ENCODE measurements at places on chromosomes 11 and 22.
A peak's percentile ranks its signal among the peaks of the same experiment; 100 is the strongest.

DNA sequence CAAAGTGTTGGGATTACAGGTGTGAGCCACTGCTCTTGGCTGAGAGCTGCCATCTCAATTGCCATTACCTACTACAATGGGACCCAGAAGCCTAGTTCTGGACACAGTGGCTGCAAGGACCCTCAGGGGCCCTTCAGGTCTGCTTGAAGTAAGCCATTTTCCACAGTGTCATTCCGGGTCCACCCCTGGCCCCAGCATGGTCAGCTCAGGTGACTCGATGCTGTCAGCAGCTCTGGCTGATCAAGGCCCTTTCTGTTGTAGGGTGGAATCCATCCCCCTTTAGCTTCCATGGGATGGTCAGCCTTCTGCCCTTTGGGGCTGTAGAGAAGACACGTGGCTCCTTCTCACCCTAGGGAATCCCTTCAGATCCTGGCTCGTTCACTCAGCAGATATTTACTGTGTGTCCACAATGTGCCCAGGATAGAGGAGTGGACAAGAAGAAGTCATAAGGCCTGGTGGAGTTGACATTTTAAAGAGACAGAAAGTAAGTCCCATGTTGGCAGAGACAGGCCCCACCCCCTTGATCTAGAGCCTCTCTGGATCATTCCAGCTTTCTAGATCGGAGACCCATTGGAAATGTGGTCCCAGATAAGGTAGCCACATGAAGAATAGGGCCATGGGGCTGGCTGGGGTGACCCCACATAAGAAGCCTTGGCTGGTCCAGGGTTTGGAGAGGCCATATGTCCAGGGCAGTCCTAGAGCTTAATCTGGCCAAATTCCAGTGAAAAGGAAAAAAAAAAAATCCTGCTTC is 15.1 kb upstream of the KAT5 start:
- DNase-seq: no peak

DNA sequence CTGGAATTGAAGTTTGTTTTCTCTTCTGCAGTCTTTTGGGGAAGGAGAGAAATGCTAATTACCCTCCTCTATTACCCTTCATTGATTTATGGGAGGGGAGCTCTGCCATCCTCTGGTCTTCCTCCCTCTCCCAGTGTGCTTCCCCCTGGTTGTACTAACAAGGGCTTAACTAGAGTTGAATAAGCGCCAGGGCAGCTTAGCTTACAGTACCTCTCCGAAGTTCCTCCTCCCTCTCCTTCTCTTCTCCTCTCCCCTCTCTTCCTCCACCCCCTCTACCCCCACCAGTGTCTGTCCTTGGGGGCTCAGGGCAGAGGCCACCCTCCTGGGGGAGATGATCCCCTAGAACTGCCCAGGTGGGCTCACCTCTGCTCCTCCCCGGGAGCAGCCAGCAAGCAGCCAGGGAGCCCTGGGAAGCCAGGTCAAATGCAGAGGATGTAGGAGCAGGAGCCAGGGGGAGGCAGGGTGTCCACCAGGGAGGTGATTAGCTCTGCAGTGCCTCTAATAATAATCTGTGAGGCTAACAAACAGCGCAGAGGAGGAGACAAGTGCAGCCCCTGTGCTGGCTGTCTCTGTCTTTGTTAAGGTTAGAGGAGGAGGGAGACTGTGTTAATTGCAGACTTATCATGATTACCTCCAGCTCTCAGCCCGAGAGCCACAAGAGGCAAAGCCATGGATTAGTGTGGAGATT is 191.6 kb upstream of the CADM1 start:
- no peak for DNase-seq

DNA sequence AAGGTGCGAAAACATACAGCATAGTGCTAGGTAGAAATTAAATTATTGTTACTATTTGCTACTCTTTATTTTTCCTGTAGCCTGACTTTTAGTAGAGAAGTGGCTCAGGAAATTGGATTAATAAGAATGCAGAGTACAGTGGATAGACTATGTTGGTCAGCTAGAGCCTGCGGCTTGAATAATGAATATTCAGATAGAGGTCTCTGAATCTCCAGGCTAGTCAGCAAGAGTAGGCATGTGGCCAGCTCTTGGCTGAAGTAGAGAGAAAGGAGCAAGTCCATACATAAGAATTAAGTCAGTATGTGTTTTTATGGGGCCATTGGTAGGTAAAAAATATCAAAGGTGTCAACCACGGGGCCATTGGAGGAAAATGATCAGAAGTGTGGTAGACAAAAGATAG is 413.5 kb downstream of the NELL1 start:
- no peak for DNase-seq

DNA sequence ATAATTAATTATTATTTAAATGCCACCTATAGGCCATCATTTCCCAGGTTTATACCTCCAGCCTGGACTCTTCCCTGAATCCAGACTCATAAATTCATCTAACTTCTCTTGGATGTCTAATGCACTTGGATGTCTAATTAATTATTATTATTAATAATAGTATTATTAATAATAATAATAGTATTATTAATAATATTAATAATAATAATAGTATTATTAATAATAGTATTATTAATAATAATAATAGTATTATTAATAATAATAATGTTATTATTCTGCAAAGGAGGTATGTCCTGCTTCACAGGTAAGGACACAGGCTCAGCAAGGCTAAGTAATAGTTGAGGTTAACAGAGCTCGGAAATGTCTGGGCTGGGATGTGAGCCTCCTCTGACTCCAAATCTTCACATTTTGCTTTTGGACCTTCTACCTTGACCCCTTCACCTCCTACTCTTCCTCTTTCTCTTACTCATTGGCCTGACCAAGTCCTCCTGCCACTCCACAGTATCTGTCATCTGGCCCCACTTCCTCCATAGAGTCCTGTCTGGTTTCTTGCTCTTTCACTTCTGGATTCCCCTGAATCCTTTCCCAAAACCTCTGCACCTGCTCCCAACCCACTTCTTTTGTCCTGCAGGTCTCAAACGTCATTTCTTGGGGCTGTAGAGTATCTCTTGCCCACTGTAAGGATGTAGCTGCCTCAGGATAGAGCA is 8.0 kb downstream of the RIBC2 start:
- DNase-seq: no peak

DNA sequence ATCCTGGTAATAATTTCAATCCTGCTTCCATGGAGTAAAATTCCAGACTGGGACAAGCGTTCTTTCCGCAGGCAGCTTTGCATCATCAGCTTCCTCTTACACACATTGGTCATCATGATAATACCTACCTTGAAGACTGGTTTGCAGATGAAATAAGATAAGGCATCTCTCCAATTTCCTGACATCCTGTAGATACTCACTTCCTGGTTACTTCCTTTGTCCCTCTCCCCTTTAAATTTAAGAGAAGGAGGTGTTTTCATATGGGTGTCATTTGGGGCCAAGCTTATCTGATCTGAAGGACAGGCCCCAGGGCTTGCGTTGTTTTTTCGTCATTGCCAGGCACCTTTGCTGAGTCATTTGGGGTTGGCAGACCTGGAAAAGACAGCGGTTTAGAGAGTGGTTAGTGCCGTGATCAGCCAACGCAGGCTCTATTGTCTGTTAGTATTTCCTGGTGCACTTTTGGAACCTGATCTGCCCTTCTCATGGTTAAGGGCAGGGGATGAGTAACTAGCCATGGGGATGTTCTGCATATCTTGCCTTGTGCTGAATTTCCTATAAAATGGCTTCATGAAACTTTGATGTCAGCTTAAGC is 24.1 kb downstream of the GRAMD1B start:
- DNase-seq: peak; percentile 86

- no peak for DNase-seq
Measured at GRCh38 chr11:46248289-46249102, 29.0 kb upstream of the CREB3L1 start.

- DNase-seq: no peak
Measured at GRCh38 chr22:40838486-40838885, 18.0 kb downstream of the ST13 start.

DNA sequence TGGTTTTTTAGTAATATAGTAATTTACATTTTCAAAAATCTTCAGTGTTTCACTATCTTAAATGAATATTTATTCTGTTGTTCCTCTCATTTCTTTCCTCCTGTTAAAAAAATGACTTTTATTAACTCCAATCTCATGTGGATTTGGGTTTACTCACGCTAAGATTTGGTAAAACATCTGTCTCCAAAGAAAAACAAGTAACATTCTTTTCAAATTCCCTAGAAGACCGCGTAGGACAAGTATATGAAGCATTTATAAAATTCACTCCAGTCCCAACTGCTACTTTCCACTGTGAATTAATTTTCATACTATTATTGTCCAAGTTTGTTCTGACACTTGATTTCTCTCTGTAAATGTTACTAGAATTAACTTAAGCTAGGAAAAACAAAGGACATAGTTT is 26.2 kb downstream of the SBF2 start:
- no peak for DNase-seq

- no peak for DNase-seq
Measured at GRCh38 chr11:130997278-130997677, 81.0 kb upstream of the SNX19 start.

GRCh38 chr22:39454385-39454871 is 2.4 kb upstream of the MGAT3 start:
- no peak for DNase-seq

GRCh38 chr11:4539603-4540219 is 5.3 kb upstream of the OR52M1 start:
- peak; percentile 6 for DNase-seq

- DNase-seq: peak; percentile 5
Measured at GRCh38 chr22:22463855-22464540, 44.5 kb downstream of the ZNF280B start.

DNA sequence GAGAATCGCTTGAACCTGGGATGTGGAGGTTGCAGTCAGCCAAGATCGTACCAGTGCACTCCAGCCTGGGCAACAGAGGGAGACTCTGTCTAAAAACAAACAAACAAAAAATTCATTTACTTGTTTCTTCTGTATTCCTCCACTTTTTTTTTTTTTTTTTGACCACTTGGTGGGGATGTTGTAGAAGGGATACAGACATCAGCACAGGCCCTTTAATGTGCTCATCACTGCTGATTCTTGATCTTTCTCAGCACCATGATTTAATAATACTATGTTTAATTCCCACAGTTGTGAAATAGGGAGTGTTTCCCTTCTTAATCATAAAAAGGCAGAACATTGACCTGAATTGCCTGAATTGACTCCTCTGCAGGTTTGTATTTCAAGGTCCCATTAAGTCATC is 4.5 kb downstream of the TTC9C start:
- no peak for DNase-seq

DNA sequence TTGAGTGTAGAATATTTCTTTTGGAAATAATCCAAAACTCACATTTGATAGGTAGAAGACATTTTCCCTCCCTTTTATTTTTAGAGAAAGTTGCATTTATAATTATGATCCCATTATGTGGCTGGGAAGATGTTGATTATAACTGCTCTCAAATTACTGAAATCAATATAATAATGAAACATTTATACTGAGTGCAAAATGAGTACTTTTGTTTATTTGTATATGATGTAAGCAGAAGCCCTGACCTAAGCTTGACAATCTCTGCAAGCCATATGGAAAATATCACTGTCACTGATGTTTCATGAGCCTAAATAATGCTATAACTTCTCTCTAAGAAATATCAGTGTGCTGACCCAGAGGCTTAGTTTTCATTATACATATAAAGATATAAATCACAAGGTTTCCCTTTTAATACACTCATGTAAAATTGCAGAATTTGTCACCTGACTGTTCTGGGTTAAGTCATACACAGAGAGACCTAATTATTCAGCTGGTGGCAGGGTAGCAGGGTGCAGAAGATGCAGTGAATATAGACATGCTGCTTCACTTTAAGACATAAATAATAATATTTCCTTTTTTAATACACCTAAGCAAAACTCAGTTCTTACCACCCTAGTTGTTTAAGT is 99.2 kb downstream of the BBOX1 start:
- DNase-seq: no peak

- DNase-seq: no peak
Measured at GRCh38 chr22:49457146-49457545, 370.5 kb downstream of the BRD1 start.

DNA sequence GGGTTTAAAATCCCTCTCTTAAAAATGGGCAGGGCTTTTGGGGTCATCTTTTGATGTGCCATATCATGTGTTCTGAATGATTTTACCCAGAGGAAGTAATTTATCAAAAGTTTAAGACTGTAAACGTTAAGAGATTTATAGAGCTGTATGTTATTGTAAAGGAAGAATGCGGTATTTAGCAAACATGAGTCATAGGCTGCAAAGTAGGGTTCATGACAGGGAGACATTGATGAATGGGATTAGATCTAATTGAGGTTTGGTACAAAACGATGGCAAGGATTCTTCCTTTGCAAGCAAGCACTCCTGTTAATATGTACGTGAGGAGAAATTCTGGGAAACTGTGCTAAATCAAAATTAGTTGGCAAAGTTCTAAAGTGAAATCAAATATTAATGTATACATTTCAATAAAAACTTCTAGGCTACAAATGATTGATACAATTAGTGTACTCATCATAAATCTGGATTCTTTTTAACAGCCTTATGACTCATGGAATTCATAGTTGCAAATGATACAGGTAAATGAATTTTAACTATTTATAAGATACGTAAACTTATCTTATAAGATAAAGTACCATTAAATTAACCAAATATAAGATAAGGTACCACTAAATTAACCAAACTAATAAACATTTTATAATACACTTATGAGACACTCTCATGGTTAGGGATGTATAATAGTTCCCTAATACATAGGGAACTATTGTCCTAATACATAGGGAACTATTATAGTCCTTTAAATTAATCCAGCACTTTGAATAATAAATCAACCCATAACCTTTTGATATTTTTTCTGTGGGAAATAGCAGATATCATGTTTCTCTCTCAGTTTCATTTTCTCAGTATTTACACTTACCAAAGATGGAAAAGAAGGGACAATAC is 58.4 kb downstream of the KIF18A start:
- no peak for DNase-seq

GRCh38 chr11:108224366-108224765 is 1.5 kb downstream of the ATM start:
- no peak for DNase-seq

- no peak for DNase-seq
Measured at GRCh38 chr11:60924110-60924905, at the start of gene TMEM132A. TSS of gene TMEM132A (plus strand) at chr11:60924460. CDS start at chr11:60924634, 174 bp downstream.

DNA sequence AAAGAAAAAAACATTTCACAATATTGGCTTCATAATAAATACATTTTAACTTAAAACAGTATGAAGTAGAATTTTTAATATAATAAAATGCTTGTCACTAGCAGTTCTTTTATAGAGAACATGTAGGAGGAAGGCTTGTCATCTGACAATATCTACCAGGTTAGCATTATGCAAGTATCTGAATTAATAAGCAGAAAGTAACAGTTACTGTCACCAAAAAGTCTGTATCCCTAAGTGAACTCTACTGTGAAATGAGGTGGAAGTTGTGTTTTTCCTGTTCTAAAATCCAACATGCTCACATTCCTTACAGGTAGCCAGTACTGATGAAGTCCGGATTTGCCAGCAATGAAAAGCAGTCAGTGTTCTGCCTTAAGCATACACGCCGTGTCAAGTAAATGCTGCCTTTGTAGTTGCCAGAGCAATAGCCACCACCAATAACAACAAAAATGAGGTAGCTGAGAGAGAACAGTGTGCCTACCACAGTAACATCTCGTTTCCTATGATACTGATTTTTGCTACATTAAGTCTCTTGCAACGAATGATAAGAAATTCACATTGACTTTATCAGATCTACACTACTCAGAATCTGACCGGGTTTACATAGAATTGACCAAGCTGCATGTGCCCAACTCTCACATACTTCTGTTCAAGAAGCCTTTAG is 95.5 kb downstream of the SIK3 start:
- no peak for DNase-seq

All from stimulated activated CD8-positive, alpha-beta memory T cell treated with anti-CD3 and anti-CD28 coated beads, Interleukin-7, amount 100 ng/mL, for 48 hours (primary cell).